ENCODE measurements at places on chromosomes 5 and 9. TPM values are rescaled to one million over a fixed set of nuclear protein-coding genes. Genes with fewer than 3 reads are reported as not detected.

GRCh38 chr5:79396265-79396664, 117.7 kb downstream of the HOMER1 start:
- no peak overlapping the region for H3K27ac ChIP-seq
- no peak overlapping the region for H3K4me3 ChIP-seq
- H3K4me1 ChIP-seq: no peaks in the 10 kb centered on the region
- DNase-seq: no peak

DNA sequence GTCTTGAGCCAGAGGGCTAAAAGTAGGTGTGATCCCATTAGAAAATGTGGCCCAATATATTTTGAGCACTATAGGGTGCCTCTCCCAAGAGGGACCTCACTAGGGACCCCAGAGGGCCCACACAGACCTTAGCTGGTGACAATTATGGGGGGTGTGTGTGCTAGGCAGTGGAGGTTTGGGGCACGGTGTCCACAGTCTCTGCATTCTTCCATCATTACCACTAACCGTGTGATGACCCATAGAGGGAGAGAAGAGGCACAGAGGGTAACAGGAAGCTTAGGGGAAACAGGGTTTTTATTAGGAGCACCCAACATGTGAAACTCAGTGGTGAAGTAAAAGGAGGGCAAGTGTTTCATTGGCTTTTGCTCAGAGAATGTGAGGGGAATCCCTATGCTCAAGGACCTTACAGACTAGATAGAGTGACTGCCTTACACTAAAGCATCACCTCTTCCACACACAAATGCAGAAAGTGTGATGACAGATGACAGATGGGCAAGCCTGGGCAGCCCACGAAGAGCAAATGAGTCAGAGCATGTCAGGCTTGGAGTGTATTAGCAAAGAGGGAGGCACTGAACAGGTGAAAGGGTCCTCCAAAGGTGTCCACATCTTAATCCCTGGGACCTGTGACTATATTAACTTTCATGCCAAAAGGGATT, 2.5 kb upstream of the ACTL7A start:
- H3K4me3 ChIP-seq: no peak overlapping the region
- no peak overlapping the region for H3K27ac ChIP-seq
- H3K4me1 ChIP-seq: no peaks in the 10 kb centered on the region
- DNase-seq: no peak

DNA sequence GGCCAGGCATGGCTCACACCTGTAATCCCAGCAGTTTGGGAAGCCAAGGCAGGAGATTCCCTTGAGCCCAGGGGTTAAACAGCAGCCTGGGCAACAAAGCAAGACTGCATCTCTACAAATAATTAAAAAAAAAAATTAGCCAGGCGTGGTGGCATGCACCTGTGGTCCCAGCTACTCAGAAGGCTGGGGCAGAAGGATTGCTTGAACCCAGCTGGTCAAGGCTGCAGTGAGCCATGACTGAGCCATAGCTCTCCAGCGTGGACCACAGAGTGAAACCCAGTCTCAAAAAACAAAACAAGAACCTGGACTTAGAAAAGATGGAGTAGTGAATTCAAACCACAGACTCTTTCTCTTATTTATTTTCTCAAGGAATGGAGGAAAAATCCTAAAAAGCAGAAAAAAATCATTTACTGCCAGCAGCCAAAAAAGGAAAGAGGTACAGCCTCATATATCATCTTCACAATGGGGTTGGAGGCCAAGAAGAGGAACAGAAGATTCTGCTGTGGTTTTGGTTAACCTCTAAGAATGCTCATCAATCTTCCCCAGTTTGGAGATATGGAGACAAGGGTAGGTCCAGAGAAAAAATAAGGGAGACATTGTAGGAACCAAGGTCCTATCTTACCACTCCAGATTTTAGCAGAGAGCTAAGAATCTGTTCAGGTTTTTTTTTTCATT, 40.0 kb upstream of the MYO10 start:
- DNase-seq: no peak
- H3K4me1 ChIP-seq: no peaks in the 10 kb centered on the region
- no peak overlapping the region for H3K4me3 ChIP-seq
- no peak overlapping the region for H3K27ac ChIP-seq
- H3K36me3 ChIP-seq: no peaks in the 10 kb centered on the region

DNA sequence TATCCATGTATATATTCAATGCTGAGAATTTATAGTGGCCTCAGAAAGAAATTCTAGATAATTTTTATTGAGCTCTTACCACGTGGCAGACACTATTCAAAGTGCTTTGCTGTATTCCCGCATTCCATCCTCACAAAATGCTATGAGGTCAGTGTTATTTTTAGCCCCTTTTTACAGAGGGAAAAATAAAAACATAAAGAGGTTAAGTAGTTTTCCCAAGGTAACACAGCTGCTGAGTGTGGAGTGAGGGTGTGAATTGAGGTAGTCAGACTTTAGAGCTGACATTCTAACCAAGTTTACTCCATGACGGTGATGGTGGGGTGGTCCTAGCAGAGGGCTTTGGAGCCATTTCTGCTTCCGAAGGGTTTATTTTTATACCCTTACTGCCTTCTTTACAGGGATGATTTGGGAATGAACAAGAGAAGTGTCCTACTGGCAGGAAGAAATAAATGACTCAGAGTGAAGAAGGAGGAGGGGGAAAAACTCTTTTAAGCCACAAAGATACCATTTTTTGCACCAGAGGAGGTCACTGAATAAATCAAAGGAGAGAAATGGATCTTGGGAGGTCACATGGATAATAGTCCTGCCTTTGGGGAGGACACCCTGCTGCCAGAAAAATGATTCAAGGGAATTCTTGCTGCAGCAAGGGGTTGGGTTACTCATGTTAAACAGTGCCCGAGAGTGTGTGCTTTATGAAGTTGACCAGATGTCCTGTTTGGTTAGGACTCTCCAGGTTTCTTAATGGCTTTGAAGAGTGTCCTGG, 76.1 kb downstream of the HMHB1 start:
- H3K4me3 ChIP-seq: no peak overlapping the region
- H3K27ac ChIP-seq: peak overlapping the region; percentile 80
- H3K4me1 ChIP-seq: peaks cover 39% of the 10 kb centered on the region
- DNase-seq: peak; percentile 89
- no peaks in the 10 kb centered on the region for H3K27me3 ChIP-seq
- H3K36me3 ChIP-seq: no peaks in the 10 kb centered on the region

DNA sequence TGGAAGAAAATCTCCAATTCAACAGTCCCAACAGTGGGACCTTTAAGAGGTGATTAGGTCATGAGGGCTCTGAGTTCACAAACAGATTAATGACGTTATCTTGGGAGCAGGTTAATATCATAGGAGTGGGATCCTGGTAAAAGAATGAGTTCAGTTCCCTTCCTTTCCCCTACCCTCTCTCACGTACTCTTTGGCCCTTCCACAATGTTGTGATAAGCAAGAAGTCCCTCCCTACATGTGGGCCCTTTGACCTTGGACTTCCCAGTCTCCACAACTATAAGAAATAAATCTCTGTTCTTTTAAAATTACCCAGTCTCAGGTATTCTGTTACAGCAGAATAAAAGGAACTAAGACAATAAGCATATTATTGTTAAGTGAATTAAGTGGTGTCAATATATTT, 37.8 kb downstream of the SLC38A9 start:
- no peaks in the 10 kb centered on the region for H3K36me3 ChIP-seq
- H3K4me1 ChIP-seq: no peaks in the 10 kb centered on the region
- no peaks in the 10 kb centered on the region for H3K27me3 ChIP-seq
- no peak overlapping the region for H3K4me3 ChIP-seq
- no peak overlapping the region for H3K27ac ChIP-seq
- DNase-seq: no peak

GRCh38 chr5:170006021-170006420, 25.7 kb upstream of the INSYN2B start:
- DNase-seq: peak; percentile 51
- H3K27ac ChIP-seq: no peak overlapping the region
- peaks cover 2% of the 10 kb centered on the region for H3K4me1 ChIP-seq
- H3K27me3 ChIP-seq: no peaks in the 10 kb centered on the region
- no peaks in the 10 kb centered on the region for H3K36me3 ChIP-seq

DNA sequence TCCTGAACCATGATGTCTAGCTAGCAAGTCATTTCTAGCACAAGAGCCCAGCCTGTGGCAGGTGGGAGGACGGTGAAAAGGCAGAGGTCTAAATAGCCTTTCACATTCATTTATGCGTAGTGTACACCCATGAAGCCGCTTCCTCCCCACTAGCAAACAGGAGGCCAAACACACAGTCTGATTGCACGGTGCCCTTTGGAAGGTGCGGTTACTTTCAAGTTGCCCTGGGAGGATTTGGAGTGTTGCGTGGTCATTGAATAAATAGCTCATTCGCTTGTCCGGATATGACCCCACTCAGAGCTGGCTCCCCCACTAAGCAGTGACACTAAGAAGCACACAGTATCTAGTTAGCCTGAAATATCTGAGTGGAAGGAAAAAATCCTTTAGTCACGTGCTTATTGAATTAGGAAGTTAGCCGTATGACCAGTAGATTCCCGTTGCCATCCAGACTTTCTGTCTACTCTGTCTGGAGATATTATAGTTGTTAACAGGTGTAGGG, 664 bp upstream of the ARSB start:
- no peaks in the 10 kb centered on the region for H3K36me3 ChIP-seq
- H3K4me3 ChIP-seq: peak overlapping the region; percentile 65
- DNase-seq: peak; percentile 60
- peaks cover 14% of the 10 kb centered on the region for H3K4me1 ChIP-seq

Gene GLDC
- 0.27 TPM for total RNA-seq

Gene ELAVL2
- total RNA-seq: 2.1 TPM

Gene ANKRD31
- total RNA-seq: 0.27 TPM

Gene PRLR
- 1.1 TPM for total RNA-seq

Gene DHX29
- 26.6 TPM for total RNA-seq
